ENCODE measurements at places on chromosomes 6 and 20.

DNA sequence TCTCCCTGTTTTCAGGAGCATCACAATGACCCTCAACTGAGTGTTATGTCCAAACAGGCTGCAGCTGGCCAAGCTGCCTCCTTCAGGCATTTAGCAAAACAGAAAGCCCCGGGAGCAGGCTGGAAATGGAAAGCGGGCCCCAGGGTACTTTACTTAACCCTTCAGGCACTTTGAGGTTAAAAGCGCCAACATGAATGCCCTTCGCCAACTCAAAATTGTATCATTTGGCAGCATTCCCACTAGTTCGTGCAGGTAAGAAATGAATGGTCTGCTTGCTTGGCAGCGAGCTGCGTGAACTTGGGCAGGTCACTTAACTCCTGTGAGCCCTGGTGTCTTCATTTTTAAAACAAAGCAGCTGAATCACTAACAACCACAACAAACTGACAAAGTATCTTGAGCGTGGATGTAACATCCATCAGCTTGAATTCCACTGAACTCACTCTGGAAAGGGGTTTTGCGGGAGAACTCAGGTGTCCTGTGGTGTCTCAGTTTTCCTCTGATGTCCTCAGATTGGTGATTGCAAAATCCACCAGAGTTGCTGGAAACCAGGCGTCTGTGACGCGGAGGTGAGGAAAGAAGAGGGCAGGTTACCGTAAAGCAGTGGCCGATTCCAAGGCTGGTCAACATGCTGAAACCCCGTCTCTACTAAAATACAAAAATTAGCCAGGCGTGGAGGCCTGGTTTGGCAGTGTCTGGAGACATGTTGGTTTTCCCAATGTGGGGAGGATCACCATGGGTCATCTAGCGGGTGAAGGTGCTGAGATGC lies 118.8 kb upstream of the ZNF217 start:
- no peak for DNase-seq

DNA sequence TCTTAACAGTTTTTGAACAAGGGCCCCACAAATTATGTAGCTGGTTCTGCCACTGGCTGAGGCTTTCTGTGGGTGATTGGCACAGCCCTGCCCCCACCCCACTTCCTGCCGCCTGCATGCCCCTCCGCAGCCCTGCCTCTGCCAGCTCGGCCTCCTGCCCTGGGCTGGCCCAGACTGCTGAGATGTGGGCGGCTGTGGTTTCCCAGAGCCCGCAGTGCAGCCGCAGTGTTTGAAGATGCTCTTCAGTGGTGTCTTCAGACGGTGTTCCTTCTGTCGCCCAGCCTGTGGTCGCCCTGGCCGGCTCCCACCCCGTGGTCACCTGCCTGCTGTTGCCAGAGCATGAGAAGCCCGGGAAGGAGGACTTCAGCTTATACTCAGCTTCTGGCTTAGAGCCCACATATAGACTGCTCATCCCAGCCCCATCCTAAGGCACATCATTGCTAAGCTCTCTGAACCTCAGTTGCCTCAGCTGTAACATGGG lies 154.3 kb downstream of the VEGFA start:
- peak; percentile 22 for DNase-seq

- no peak for DNase-seq
Observed at GRCh38 chr20:25340380-25340779, 50.3 kb downstream of the ABHD12 start.

DNA sequence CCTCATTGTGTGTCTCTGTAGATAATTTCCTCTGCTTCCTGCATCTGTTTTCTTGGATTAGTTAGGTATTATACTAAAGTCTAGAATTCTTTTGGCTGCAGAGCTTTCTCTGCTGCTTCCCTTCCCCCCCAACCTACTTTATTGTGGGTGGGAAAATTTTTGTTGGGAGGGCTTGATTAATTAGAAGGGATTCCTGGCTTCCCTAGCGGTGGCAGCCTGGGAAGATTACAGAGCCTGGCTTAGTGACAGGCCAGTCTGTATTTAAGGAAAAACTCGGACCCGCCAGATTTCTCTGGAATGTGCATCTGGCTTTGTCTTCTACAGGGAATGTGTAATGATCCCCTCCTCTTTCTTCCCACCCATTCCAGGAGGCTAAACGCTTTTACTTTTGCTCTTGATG lies 31.2 kb downstream of the SLX4IP start:
- DNase-seq = no peak

- no peak for DNase-seq
Observed at GRCh38 chr6:2938632-2939083, 32.7 kb downstream of the SERPINB6 start.

DNA sequence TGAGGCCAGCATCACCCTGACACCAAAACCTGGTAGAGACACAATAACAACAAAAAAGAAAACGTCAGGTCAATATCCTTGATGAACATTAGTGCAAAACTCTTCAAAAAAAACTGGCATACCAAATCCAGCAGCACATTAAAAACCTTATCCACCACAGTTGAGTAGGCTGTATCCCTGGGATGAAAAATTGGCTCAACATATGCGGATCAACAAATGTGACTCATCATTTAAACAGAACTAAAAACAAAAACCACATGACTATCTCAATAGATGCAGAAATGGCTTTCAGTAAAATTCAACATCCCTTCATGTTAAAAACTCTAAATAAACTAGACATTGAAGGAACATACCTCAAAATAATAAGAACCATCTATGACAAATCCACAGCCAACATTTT lies 59.6 kb upstream of the PHIP start:
- no peak for DNase-seq

- no peak for DNase-seq
Observed at GRCh38 chr6:5466281-5467136, 205.2 kb downstream of the FARS2 start.

- no peak for DNase-seq
Observed at GRCh38 chr20:24782801-24783630, 166.1 kb upstream of the CST7 start.

GRCh38 chr6:134173936-134174671 lies 121.7 kb upstream of the SLC2A12 start:
- DNase-seq = peak; percentile 84

DNA sequence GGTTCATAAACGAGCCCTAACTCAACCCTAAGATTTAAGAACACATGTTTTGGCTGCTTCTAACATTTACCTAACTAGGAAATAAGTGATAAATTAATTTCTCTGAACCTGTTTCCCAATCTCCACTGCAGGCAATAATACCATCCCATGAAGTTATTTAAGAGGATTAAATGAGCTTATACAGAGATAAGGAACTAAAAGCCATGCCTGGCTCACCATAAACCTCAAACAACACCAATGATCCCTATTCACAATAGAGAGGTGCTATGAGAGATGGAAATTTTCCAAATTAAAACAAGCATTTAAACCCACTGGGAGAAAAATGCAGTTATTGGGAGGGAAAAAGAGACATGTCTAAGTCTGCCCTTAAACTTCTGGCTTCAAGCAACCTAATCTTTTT lies 33.9 kb upstream of the KLHL31 start:
- no peak for DNase-seq

DNA sequence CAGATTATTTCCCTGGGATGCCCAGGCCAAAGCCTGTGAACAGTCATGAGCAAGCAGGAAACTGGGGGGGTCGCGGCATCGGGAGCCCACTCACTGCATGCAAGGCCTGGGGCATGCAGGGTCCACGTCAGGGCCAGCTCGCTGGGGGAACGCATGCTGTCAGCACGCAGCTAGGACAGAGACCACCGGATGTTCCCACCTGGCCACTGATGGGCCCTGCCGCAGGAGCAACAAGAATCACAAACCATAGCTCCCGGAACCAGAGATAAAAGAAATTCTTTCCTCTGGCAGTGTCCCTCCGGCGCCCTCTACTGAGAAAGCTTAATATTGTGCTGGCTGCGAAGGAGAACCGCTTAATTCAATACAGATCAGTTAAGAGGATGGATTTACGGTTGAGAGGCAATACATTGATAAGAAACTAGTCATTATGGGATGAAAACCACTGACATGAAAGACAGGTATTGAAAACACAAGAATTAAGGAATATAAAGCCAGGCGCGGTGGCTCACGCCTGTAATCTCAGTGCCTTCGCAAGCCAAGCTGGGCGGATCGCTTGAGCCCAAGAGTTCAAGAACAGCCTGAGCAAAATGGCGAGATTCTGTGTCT lies 32.6 kb downstream of the C6orf15 start:
- DNase-seq = no peak

- DNase-seq = peak; percentile 57
Observed at GRCh38 chr6:52263709-52264540, 19.6 kb upstream of the IL17F start.

DNA sequence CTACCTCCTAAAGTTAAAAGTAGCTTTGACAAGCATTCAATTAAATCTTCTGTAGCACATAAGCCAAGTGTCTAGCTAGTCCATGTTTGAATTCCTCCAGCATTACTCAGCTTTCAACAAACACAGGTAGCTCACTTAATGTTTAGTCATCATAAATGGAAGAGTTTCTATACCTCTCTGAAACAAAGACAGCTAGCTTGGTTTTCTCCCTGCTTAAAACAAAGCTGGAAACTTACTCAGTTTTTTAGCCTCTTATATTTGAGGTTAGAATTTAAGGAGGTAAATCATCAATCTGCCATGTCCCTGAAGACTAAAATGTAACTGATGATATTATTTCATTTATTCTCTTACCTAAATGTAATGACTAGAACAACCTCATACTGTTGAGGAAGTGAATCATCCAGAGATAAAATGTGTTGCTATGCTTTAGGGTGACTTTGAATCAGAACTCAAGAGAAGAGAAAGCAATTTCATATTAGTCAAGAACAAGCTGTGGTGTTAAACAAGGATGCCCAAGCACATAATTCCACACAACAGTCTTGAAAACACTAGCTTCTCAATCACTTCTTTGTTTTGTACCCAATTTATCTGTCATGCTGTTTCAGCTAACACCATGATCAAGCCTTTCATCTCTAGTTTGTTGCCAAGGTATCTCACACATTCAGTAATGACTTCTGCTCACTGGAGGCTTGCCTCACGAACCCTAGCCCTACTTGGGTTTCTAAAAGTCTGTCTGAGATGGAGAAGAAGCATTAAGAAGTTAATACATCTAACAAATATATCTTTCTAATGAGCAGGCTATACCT lies 251.9 kb downstream of the EPM2A start:
- no peak for DNase-seq

DNA sequence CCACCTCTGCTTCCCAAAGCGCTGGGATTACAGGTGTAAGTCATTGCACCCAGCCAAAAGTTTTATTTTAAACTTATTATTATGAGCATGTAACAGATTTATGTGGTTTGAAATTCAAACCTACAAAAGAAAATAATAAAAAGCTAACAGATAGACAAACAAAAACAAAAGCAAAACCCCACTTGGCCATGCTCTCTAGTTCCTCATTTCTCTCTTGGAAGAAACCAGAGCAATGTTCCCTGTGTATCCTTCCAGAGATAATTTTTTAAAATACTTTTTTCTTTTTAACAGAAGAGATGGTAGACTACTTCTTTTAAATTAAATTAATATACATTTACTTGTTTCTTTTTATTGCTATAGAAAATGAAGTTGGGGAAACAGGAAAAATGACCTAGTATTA lies 28.0 kb upstream of the SLC17A3 start:
- DNase-seq = no peak

GRCh38 chr6:96966100-96966499 lies 41.6 kb downstream of the KLHL32 start:
- DNase-seq = no peak

DNA sequence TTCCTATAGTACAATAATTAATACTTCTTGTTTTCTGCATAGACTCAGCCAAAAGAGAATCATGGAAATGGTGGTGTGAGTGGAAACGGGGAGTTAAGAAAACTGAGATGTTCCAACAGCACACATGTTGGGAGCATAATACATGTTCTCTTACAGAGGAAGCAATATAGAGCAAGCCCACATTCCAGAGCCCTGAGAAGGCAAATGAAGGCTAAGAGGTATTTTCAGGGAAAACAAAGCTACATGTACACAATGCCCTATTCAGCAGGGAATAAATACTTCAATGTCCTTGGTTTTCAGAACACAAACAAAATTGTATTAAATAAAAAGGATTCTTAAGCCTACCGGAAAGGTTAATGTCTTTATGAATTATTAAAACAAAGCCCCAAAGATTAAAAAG lies 35.1 kb upstream of the SMIM8 start:
- no peak for DNase-seq

GRCh38 chr20:50546729-50547314 lies 36.6 kb downstream of the PTPN1 start:
- no peak for DNase-seq

DNA sequence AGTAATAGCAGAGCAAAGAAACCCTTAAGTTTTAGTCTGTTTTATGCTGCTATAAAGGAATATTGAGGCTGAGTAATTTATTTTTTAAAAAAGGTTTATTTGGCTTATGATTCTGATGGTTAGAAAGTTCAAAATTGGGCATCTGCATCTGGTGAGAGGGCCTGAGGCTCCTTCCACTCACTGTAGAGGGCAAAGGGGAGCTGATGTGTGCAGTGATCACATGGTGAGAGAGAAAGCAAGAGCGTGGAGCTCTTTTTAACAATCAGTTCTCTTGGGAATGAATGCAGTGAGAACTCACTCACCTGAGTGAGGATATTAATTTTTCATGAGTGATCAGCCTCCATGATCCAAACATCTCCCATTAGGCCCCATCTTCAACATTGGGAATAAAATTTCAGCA lies 36.4 kb upstream of the SAMD3 start:
- no peak for DNase-seq

- no peak for DNase-seq
Observed at GRCh38 chr6:24537771-24538385, 43.1 kb downstream of the ALDH5A1 start.
